Neural progenitor cell (in vitro differentiated cells): ENCODE measurements at places on chromosomes 5 and 9. TPM values are rescaled to one million over a fixed set of nuclear protein-coding genes. Genes with fewer than 3 reads are reported as not detected.
A peak's percentile ranks its signal among the peaks of the same experiment; 100 is the strongest.

Gene KCNN2
- 5.2 and 6.2 TPM in 2 replicates for total RNA-seq

Gene TAF1L
- total RNA-seq: not detected in 2 replicates

Gene PCDHB14
- 7.2 and 7.4 TPM in 2 replicates for total RNA-seq

Gene SHC3
- 0.64 and 0.99 TPM in 2 replicates for total RNA-seq

Gene TRIO
- 76.3 and 84.7 TPM in 2 replicates for total RNA-seq

Gene FOXD4L3
- not detected in 2 replicates for total RNA-seq

Gene NTRK2
- total RNA-seq: 0.02 and 0.03 TPM in 2 replicates

Gene PCDHAC2
- total RNA-seq: 1.9 and 2.5 TPM in 2 replicates

DNA sequence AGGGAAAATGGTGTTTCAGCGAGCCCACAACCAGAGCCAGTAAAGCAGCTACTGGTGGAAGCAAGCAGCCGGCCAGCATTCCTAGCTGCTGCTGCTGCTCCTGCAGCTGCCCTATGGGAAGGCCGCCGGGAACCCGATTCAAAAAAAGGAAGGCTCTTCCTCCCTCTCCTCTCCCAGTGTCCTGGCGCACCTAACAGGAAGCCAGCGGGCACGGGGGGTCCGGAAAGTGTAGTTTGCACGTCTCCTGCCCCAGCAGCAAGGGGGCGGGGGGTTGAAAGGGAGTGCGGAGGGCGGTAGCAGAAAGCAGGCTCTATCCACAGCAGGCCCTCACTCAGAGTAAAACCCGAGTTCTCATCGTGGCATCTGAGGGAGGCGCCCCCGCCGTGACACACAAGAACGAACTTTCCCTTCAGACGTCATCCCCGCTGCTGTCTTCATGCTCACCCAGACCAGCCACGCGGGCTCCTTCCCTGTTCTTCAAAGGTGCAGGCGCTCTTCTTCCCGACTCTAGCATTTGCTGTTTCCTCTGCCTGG, 16.5 kb downstream of the GRXCR2 start:
- DNase-seq: peak; percentile 73

- DNase-seq: no peak
Measured at GRCh38 chr5:173535976-173536639, 80.3 kb downstream of the BOD1 start.

DNA sequence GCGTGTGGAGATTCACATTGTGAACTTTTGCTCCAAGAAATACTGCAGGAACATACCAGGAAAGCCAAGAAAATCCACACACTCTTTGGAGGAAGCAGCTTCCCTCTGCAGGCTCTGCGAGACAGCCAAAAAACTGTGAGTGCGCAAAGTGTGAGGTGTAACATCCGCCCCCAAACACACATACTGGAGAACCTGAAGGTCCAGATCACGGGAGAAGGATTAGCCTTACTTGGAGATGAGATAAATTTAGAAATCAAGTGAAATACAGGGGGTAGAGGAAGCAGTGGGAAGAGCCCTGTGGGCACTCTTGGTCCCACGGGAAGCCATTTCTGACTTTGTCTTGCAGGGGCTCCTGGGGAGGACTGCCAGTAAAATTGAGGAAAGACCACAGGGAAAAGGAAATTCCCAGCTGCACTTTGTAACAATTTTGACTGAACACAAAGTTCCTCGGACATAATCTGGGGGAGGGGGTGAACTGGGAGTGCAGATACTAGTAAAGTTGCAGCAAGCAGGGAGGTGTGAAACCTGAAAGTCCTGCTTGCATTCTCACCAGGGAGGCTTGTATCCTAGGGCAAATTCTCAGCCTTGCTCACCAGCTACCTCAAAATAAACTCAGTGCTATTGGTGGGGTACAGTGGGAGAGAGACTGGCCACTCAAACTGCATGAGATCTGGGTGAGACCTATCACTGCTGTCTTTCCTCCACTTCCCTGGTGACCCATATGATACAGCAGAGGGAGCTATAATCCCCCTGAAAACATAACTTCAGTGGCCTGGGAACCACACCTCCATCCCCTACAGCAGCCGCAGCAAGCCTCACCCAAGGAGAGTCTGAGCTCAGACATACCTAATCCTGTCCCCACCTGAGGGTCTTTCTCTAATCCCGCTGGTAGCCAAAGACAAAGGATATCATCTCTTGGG, 109.1 kb downstream of the ALDH1A1 start:
- no peak for DNase-seq

GRCh38 chr9:83266666-83267496, 203.9 kb upstream of the RASEF start:
- no peak for DNase-seq

DNA sequence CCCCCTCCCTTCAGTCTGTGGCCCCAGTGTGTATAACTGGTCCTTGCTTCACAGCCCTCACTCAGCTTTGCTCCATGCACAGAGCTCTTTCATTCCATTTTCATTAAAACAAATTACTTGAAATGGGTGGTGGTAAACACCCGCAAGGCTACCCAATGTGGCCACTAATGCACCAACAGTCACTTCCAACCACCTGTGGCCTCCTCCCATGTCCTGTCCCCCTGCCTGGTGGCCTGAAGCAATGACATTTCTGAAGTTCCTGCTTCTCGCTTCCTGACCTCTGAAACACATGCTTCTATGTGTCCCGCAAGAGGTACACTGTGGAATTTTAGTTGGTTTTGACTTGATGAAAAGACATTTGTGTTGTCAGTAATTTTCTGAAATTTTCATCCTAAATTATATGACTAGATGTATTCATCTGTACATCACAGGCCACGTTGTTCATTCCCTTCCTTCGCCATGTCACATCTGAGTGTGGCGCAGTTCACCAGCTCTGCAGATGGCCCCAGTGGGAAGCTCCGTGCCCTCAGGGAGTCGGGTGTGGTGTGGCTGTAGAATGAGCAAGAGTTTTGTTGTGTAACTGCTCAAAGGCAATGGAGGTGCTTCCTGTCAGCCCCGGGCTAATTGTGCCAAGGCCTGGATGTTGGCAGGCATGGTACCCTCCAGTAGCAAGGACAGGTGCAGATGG, 9.6 kb downstream of the ROPN1L start:
- no peak for DNase-seq

DNA sequence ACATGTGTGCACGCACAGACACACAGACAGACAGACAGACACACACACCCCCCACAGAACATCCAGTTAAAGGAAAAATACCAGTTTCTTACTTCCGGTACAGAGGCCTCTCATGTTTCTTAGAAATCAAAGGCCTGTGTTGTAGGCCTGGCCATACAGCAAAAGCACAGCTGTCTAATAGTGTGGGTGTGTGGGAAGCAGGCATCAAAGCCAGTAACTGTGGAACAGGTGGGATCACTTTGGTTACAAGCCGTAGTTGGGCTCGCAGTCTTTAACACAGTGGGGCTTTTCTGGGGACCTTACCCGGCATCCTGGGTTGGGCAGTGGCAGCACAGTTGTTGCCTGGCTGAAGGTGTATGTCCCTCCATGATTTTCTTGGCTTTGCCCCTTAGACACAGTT, 55.2 kb downstream of the FBXL7 start:
- DNase-seq: no peak

GRCh38 chr9:77291714-77292113, 114.4 kb downstream of the VPS13A start:
- DNase-seq: peak; percentile 47

- DNase-seq: no peak
Measured at GRCh38 chr5:111404270-111404769, 108.0 kb downstream of the STARD4 start.

GRCh38 chr5:82023644-82024043, 51.8 kb downstream of the ATG10 start:
- DNase-seq: no peak

DNA sequence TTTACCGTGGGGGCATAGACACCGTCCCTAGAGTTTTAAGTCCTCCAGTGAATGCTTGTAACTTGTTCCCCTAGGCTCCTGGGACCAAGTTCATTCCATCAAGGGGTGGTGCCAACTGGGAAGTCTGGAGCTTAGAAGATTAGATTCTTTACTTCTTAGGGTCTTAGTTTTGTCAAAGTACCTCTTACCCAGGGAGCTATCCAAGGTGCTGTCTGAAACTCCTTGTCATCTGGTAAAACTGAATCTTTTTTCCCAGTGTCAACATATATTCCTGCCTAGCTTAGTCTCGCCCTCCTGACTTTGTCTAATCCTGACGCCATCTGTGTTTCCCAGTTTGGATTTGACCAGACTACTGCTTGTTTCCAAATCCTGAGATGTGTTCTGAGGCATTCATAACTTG, 41.6 kb downstream of the MAMDC2 start:
- DNase-seq: peak; percentile 64

GRCh38 chr5:149940077-149940574, 4.5 kb downstream of the PDE6A start:
- no peak for DNase-seq

DNA sequence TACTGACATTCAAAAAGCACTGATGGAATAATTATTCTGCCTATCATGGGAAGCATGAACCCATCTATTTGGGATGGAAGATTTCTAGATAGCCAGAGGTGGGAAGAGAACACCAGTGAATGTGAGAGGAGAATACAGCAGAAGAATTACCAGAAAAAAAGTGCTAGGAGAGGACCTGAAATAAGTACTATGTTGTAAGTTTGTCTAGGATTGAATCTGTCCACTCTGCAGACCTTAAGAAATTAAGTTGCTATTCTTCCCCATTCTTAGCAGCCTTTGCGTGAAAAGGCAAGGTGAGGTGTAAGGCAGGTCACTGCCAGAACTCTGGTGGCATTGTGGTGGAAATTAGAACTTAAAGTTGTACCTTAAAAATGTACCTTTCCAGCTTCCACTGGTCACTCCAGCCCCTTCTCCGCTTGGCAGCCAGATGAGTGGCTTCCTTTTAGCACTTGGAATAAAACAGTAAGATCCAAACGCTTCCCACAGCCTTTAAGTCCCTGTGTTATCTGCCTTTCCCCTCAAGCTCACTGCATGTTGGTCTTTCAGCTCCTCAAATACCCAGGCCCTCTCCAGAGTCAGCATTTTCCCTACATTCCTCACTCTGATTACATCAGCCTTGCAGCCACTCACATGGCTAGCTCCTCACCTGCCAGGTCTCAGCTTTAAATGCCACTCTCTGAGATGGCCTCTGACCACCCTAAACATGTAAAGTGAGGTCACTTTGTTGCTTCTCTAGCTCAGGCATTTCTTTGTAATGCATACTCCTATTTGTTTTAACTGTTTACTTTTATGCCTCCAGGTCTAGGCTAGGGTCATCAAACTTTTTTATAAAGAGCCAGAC, 253.0 kb downstream of the EPB41L4A start:
- no peak for DNase-seq

DNA sequence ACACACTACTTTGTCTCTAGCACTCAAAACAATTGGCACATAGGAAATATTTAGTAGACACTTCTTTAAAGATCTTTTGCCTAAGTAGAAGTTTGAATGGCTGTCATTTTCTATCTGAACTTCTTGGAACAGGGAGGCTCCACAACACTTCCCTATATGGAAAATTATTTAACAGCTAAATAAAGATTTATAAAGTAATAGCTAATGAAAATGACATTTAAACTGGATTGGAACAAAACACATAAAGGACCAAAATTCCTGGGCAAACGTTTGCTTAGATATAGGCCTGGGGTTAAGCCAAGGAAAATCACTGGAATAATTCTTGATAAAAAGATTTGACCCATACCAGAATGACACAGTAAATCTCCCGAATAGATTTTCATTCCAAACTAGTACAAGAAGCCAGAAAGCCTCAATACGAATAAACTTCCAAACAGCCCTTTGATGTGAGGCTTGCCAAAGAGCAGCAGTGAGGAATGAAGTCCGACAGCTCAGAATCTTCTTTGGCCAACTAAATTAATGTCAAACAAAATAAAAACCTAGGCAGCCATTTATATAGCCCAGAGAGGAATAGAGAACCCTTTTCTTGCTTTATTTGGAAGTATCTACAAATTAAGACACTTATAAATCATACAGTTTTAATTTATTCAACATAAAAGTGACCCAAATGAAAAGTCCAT, 20.3 kb upstream of the RNF180 start:
- DNase-seq: no peak

- no peak for DNase-seq
Measured at GRCh38 chr5:168426864-168427172, 59.5 kb upstream of the RARS1 start.

DNA sequence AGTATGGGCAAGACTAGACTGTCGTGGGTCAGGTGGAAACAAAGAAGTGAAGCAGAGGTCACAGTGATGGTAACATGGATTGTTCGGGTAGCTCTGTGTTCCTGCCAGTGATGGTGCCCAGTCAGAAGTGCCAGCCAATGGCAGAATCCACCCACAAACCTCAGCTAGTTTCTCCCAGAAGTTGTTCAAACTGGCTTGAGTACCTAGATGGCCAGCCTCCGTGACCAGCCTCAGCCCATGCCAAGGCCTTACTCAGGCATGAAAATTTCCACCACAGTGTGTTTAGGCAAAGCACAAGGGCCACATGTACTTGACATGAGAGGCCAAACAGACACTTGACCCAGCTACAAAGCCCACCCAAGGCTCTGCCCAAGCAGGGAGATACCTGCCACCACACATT, 19.4 kb upstream of the BTNL9 start:
- no peak for DNase-seq

DNA sequence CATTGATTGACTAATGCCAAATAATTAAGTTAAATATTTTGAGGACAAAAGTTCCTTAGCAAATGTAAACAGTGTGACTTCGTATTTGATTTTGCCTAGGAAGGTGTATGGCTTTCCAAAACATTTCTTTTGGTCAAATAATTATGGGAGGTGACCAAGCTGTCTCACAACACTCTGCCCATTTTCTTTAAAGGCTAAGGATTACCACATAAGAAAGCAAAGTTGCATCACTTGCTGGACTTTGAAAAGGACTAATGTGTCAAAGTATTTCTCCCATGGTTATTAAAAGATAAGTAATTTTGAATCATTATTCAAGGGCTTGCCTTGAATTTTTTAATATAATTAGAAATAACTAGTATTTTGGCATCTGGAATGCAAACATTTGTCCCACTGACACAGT, 74.7 kb downstream of the HAPLN1 start:
- no peak for DNase-seq

GRCh38 chr5:130692770-130693169, 472.3 kb downstream of the HINT1 start:
- no peak for DNase-seq

GRCh38 chr5:107531308-107531707, 139.4 kb downstream of the EFNA5 start:
- no peak for DNase-seq

DNA sequence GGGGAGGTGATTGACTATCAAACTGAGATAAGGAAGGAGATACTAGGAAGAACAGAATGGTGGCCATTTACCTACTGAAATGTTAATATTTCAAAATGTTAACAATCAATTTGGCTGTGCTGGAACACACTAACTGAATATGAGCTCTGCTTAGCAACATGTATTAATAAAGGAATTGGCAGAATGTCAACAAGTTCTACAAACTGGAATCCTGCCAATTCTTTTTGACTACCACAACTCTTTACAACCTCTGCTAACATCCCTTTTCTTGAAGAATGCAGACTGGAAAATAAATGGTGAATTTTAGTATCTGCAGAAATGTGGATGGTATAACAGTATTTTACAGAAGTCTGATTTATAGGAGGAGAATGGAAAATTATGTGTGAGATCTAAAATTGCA, 446.4 kb downstream of the ISL1 start:
- DNase-seq: no peak

DNA sequence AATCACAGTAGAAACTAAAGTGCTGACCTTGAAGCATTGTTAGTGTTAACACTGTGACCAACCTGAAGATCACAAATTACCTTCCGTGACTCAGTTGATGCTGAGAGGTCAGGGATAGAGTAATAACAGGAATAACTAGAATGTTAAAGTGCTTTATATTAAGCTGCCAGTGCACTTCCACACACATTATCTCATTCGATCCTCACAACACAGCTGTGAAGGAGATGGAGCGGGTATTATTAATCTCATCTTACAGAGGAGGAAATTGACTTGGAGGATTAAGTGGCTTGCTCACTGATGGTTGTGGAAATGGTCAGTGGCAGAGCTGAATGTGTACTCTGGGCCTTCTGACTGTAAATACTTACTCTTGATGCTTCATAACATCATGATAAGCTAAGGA, 252.5 kb upstream of the DMRT1 start:
- no peak for DNase-seq
